CD4-positive, alpha-beta T cell treated with Interleukin-17A for 4 hours (primary cell): ENCODE measurements at places on chromosomes 3 and 15.

GRCh38 chr3:130341882-130342281 lies 3.6 kb upstream of the COL6A5 start:
- DNase-seq: no peak

- DNase-seq: no peak
Observed at GRCh38 chr3:16112910-16113504, 61.5 kb upstream of the GALNT15 start.

DNA sequence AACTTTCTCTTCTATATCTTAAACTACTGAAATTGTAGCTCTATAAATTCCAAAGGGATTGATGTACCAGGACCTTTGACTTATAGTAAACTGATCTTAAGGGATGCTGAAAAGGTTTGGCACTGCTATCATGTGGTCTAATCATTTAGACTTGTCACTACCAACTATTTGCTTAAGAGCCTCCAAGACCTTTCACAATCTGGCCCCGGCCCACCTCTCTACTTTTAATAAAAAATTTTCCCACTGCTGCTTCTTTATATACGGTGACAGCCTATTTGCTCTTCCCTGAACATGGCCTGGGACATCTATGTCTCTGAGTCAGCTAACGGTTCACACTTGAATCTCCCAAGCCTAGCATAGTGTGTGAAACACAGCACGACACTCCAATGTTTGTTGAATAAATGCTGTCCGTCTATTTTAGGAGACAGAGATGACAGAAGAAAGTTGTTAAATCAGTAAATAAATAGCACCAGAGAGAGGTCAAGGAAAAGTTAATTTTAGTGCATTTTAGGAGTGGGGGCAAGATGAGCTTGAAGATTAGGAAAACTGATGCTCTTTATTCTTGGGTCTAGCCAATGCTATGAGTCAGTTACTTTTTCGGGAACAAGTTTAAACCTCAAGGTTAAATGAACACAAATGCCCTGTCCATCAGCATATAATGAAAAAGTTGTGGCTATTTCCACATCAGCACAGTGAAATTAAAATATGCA lies 212.9 kb downstream of the TIGIT start:
- no peak for DNase-seq

DNA sequence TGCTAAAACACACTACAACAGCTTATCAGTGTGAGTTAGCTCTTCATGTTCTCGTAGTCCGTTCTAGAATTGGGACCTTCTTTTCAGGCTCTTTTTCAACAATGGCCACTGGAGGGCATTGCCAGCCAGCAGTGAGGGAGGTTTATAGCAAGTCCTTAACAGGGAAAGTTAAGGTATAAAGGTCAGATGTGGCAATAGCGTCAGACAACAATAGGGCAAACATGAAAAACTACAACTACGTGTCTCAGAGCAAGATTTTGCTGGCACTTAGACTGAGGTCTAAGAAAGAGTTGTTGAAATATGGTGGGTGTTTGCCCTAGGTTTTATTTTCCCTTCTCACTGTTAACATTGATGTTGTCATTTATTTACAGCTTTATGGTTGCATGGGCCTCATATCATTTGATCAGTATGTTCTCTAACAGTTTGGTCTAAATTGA lies 161.4 kb downstream of the GMNC start:
- no peak for DNase-seq

DNA sequence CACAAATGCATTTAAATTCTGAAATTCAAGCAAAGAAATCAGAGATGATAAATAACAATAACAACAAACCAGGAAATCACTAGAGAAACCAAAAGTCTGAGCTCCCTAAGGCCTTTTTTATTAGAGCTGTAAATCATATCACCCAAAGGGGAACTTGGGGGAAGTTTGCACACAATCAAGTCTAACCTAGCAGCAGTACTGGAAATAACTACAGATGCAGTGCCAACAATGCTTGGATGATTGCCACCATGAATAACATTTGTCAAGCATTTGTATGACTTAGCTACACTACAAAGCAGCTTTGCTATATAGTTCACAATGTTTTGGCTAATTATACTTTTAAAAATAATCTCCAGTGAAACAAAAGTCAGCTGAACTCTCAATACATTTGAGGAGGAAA lies 27.8 kb downstream of the SHQ1 start:
- no peak for DNase-seq

GRCh38 chr15:47265686-47266085 lies 451.6 kb upstream of the SEMA6D start:
- DNase-seq: no peak

DNA sequence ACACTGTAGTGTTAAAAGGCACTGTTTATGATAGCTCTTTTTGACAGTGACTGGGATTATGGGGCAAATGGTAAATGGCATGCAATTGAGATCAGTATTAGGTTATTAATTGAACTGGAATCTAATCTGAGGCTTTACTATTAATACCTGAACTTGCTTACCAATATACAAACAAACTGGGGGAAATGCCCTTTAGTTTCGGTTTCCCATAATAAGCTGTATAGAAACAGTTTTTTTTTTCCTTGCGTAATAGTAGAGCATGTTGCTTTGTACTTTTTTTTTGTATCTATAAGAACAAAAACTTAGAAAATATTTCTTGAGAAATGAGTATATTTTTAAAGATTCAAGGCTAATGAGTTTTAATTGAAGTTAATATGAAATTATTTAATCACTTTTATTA lies 95.0 kb downstream of the FNDC3B start:
- no peak for DNase-seq

- no peak for DNase-seq
Observed at GRCh38 chr3:28556195-28556594, 207.6 kb upstream of the AZI2 start.

DNA sequence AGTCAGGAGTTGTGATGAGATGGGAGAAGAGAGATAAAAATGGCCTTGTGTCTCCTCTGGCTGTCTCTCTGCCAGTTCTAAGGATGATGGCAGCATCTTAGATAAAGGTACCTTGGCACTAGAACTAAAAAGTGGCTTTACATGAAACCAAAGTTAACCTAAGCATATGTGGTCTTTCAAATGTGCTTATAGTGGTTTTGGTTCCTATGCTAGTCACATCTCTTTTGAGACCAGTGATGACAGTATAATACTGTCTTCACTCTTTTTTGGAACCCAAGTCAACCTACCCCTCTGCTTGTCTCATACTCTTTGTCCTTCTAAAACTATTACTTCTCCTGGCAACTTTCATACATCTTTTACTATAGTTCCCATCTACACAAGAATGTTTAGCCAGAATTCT lies 142.2 kb upstream of the SATB1 start:
- DNase-seq: no peak

DNA sequence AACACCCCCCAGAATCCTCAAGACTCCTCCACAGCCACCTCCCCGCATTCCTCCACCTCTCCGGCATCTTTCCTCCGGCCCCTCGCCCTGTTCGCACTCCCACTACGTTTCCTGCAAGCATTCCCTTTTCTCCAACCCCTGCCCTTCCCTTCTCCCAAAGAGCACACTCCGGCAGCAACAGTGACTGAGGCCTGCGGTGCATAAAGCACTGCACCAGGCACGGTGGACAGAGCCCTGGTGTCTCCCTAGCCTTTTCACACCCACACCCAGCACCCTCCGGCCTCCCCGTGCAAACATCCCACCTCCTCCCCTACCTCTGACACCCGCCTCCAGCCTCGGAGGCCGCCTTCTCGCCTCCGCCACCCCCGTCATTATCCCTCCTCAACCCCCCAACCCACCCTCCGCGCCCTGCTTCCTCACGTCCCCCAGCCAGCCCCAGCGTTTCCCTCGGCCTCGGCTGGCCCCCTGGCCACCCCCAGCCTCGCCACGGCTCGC lies 577 bp downstream of the ZNF148 start:
- no peak for DNase-seq

DNA sequence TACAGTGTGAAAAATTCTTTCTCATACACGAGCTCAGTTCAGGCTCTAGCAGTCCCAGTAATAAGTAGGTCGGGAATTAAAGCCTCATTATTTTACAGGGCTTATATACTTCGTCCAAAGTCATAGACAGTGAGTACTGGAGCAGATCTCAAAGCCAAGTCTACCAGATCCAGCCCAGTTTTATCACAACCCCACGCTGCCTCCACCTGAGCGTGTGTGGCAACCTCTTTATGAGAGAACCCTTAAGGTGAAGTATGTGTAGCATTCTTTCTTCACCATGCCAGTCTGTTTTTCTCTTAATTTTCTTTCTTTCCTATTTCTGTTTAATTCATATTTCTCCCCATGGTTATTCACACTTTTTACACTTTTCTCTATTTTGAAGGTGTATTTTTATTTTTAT lies 574.6 kb upstream of the ARPP21 start:
- DNase-seq: no peak

- DNase-seq: no peak
Observed at GRCh38 chr3:155846119-155846518, 8.1 kb downstream of the SLC33A1 start.

DNA sequence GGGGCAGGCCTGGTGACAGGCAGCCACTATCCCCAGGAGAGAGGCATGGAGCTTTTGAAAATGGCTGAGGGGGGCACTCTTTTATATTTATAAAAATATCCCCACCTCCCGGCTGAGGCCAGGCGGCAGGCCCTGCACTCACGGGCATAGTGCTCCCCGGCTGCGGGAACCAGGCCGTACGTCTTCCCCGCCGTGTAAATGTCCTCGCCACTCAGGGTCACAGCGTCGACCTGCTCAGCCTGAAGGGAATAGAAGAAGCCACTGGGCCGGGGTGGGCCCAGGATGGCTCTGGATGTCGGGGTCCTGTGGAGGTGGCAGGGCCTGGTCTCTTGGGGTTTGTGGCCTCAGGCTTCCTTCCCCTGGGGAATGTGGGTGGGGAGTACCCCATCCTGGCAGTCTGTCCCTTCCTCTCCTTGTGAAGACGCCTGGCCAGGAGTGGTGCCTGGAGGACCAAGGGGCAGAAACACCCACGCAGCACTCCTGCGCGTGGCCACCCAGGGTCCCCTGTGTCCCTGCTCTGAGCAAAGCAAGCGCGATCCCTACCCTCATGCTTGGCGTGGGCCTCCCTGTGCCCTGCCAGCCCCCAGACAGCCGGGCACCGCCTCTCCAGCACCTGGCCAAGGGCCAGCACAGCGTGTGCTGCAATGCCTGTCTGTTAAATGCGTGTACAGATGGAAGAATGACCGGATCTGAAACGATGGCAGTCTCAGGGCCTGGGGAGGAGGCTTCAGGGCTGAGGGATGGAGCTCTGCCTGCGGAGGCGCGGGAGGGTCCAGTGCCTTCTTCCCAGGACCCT lies 18.9 kb downstream of the MELTF start:
- DNase-seq: no peak

- no peak for DNase-seq
Observed at GRCh38 chr15:90799639-90800170, 68.7 kb upstream of the FURIN start.

- no peak for DNase-seq
Observed at GRCh38 chr3:152943645-152944044, 108.7 kb downstream of the P2RY1 start.

DNA sequence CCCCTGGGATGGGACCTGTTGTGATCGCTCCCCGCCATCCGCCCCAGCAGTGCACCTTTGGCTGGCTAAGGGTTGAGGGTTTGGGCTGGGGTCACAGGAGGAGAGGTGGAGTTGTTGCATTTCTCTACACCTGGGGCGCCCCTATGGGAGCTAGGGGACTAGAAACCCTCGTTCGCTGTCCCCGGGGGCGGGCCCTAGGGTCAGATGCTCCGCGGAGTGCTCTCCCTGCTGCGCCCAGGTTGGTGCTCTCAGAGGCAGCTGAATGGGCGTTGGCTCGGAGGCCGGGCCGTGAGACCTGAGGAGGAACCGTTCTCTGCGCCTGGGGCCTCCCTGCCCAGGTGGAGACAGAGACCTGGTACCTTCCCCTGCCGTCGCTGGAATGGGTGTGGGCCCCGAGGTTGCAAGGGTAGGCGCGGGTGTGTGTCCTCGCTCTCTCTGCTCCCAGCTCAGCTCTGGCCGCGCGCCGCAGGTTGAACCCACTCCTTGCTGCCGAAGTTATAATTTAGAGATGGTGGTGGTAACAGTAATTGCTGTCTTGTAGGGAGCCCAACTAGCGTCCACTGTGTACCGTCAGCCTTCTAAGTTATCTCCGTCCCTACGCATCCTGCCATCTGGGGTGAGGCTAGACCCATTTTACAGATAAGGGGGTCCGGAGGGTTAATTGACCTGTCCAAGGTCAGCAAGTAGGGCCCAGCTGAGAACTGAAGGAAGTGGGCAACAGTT lies 965 bp downstream of the FLNB start:
- peak; percentile 64 for DNase-seq

DNA sequence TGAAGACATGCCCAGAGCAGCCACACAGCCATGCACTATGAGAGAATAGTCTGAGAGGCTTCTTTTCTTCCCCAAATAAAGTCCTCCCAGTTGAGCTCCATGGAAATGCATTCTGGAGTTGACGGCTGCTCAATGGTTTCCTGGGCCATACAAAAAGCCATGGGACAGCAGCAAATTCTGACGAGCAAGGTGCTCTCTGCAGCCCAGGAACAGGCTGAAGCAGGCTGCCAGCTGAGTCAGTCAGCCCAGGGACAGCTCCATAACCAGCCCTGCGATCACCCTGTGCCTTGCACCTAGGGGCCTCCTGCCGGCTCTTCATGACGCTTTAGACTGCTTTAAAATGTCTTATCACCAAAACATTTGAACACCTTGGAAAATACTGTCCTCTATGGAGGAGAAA lies 256.3 kb upstream of the CHRNA7 start:
- DNase-seq: no peak
